ENCODE measurements at places on chromosomes 1 and 21.

GRCh38 chr1:10704368-10704882 lies 92.0 kb downstream of the CASZ1 start:
- no peak for DNase-seq

- DNase-seq = no peak
Observed at GRCh38 chr1:67552336-67552759, 122.1 kb upstream of the SERBP1 start.

GRCh38 chr1:168408884-168409283 lies 128.2 kb downstream of the TBX19 start:
- DNase-seq = no peak

GRCh38 chr1:233045588-233045987 lies 95.2 kb downstream of the NTPCR start:
- no peak for DNase-seq

DNA sequence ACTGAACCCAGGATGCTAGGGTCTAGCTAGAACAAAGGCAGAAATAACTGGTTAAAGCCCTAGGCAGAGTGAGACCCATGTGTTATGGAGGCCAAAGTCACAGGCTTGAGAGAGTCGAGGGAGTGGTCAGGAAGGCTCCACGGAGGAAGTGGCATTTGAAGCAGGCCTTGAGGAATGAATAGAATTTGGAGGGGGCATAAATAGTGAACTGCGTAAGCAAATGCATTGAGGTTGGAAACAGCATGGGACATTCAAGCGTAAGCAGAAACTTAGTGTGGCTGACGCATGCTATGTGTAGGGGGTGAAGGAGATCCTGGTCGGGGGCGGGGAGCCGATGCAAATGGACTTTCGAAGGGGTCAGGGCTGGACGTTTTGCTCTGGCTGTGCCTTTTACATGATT lies 11.5 kb downstream of the AZIN2 start:
- DNase-seq = no peak

DNA sequence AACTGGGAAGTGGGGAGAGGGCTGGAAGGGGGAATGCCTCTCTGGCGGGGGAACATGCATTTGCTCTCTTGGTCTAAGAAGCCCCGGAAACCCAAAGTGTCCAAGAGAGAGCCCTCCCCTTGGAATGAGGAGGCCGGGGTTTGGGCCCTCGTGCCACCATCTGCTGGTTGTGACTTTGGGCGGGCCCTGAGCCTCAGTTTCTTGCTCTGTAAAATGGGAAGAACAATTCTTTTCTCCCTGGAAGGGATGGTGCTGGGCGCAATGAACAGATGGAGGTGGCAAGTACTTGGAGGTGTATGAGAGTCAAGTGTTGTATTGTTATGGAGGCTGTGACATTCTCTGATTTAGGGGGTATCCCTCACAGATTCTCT lies 69.9 kb upstream of the TARDBP start:
- no peak for DNase-seq

DNA sequence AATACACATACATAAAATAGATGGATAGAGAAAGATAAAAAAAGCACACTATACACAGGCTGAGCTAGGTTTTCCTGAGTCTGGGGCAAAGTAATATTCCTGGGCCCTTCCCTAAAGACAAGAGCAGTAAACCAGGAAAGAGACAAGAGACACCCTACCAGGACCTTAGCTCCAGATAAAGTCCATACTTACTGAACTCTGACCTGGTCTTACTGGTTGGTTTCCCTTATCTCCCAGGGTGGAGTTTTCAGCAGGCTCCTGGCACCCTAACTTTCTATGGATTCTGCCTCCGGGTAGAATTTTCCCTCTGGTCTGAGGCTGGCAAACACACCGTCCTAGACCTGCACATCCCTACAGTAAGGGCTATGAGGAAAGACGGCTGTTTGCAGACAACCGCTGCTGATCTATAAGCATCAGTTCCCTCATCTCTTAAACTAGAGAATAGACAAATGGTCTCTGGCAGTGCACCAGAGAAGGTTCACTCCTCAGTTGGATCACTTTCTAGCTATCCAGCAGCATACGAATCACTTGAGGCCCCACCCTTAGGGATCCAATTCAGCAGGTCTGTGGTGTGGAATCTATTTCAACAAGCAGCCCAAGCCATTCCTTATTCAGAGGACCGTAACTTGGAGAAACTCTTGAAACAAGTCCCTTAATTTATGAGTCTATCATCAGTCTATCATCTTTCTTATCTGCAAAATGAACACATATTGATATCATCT lies 52.0 kb downstream of the ARHGEF11 start:
- DNase-seq = no peak

- DNase-seq = no peak
Observed at GRCh38 chr1:243267471-243267880, 11.6 kb downstream of the SDCCAG8 start.

GRCh38 chr1:221494670-221495069 lies 247.2 kb downstream of the DUSP10 start:
- no peak for DNase-seq

- no peak for DNase-seq
Observed at GRCh38 chr1:55061000-55061705, 21.8 kb downstream of the PCSK9 start.

- DNase-seq = no peak
Observed at GRCh38 chr1:16474166-16474800, 33.8 kb downstream of the NECAP2 start.

GRCh38 chr1:93350875-93351274 lies 5.2 kb downstream of the DR1 start:
- no peak for DNase-seq

DNA sequence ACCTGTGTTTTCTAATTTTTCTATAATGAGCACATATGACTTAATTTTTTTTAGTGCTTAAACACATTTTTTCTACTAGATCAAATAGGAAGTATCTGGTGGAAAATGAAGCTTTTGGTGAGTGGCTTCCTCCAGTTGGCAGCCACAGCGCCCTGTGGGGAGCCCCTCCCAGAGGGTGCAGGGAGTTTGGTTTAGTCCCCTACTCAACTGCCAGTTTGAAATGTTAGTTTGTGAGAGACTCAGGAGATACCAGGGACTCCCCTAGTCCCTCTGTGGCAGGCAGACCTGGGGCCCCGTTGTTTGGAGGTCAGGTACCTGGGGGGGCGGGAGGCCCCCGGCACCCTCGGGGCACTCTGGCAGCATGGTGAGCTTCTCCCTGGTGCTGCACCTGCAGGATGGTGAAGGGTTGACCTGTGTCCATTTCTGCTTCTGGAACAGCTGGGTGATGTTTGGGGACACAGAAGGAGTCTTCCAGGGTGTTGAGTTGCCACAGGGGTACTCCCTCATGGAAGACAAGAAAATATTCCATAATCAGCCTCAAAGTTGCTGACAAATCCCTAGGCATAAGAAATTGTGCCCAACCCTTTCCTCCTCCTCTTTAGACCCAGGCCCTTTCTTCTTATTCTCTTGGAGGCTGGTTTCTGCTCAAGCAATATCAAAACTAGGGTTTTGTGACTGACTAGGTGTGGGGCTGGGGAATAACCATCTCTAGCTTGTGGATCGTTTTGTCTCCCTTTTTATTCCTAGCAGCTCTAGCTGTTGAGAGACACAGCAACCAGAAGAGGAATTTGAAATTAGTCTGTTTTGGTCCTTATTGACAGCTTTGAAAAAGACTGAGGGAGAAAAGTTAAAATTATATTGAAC lies 91.6 kb downstream of the ABCA4 start:
- DNase-seq = no peak

DNA sequence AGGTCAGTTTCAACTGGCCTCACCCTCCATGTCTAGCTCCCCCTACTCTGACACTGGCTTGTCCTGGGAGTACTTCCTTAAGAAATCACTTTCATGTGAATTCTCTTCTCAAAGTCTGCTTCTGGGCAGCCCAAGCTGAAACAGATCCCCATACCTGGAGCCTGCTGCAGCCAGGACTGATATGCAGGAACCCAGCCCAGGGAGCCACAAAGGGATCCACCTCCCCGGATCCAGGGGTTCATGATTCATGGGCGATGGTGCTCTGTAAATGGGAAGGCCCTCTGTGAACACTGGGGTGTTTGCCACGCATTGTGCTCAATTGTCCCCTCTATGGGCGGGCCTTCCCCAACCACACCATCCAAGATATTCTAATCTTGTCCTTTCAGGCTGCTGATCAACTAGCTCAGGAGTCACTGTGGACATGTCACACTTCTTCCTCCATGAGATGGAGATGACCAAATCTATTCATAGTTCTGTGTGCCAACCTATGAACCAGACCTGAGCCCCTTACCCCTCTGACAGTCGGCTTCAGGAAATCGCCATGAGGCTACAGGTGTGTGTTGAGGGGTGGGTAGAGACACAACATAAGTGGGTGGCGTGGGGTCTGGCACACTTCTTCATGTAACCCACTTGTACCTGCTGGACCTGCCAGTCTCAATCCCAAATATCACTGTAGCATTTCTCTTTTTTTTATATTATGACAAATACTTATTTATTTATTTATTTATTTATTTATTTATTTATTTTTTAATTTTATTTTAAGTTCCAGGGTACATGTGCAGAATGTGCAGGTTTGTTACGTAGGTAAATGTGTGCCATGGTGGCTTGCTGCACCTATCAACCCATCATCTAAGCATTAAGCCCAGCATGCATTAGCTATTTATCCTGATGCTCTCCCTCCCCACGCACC lies 41.8 kb downstream of the RUNX3 start:
- DNase-seq = no peak

GRCh38 chr1:93845538-93846205 lies 33.3 kb downstream of the DNTTIP2 start:
- no peak for DNase-seq

GRCh38 chr21:43281661-43282357 lies 113.0 kb downstream of the CRYAA start:
- no peak for DNase-seq

GRCh38 chr1:6603915-6604558 lies 1.4 kb upstream of the KLHL21 start:
- DNase-seq = peak; percentile 51

DNA sequence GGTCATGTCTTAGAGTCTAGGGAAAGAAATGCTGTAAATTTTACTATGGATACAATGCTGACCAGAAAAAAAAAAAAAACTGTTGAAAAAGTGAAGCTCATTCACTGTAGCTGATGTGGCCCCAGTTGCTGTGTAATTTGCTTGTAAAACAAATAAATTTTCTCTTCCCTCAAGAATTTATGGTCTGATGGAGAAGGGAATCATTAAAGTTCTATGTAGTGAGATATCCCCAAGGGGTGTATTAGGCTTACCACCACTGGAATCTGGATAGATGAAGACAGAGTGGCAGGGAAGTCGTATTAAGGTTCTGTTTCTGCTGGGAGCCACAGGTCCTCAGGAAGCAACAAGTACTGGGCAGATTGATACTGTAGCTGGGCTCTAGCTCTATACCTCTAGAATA lies 860.0 kb downstream of the LTN1 start:
- DNase-seq = no peak
